ENCODE measurements at places on chromosomes 16 and 17. TPM values are rescaled to one million over a fixed set of nuclear protein-coding genes. Genes with fewer than 3 reads are reported as not detected.

The GRAP gene
- total RNA-seq = 4.9 TPM

The SMTNL2 gene
- 2.5 TPM for total RNA-seq

The RAMP2 gene
- 10.1 TPM for total RNA-seq

The PDE6G gene
- total RNA-seq = not detected

The AOC3 gene
- 0.25 TPM for total RNA-seq

The AGRP gene
- total RNA-seq = not detected

The GPRC5B gene
- total RNA-seq = 37.9 TPM

The MRC2 gene
- total RNA-seq = 21.1 TPM

The NOB1 gene
- 10.3 TPM for total RNA-seq

The SLC16A11 gene
- total RNA-seq = not detected

The KCNH4 gene
- 0.74 TPM for total RNA-seq

The TPSD1 gene
- not detected for total RNA-seq

The KAT8 gene
- total RNA-seq = 25.6 TPM

The GAS7 gene
- 78.9 TPM for total RNA-seq

The CACNG3 gene
- total RNA-seq = 5.2 TPM

The KRT34 gene
- 0.74 TPM for total RNA-seq

The GID4 gene
- 7.4 TPM for total RNA-seq
